ENCODE measurements at places on chromosomes 2 and 18.

DNA sequence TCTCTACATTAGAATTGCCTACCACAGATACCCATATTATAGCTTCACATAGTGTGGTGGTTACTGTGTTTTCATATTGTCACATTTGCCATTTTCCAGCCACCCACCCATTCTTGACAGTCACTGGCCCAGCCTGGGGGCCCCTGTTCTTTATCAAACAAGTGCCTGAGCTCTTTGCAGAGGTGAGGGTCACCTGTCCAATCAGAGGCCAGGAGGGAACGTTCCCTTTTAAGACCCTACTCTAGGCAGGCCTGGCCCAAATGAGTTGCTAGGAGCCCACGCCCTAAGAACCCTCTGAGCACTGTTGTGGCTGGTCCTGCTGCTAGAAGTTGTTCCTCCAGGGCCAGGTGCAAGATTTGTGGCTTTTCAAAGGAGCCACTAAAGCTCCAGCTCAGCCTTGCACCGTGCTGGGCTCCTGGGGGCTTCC, 5.2 kb downstream of the IL37 start:
- DNase-seq: no peak

DNA sequence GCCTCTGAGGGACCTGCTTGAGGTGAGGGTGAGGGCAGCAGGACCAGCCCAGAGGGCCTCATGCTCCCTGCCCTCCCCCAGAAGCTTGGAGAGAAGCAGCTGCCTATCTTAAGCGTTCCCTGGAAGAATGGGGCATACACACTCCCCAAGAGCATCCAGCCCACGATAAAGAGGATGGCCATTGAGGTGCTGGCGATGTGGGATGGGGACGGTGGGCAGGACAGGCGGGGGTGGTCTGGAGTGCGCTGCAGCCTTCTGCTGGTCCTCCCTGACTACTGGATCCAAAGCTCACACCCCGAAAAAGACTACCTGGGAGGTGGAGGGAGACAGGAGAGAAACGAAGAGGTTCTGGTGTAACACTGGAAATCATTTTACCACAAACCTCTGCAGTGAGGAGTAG, 45.6 kb downstream of the LMAN2L start:
- no peak for DNase-seq

DNA sequence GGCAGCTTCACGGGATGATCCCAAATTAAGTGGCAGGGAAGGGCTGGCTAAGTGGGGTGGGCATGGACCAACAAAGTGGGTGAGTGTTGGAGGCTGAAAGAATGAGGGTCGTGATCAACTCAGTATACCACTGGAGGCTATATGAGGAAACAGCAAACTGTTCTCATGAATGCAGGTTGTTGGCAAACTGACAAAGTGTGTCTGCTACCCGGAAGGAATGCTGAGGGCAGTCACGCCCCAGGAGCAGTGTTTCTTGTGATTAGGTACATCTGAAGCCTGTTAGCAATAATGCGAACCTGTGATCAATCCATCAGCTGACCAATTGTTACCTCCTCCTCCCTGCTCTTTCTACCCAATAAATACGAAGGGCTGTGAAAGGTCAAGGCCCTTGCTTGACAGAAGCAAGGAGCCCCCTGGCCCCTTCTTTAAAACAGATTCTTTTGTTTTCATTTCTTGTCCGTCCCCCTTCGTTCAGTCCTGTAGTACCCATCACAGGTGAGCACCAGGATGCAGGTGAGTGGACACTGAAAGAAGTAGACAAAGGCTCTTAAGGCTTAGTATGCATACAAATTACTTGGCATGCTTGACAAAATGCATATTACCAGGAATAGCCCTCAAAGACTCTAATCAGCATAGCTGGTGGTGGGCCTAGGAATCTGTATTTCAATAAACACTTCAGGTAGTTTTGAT, 67.9 kb downstream of the LOXHD1 start:
- DNase-seq: no peak

GRCh38 chr2:23132823-23133595, 252.0 kb upstream of the KLHL29 start:
- no peak for DNase-seq

GRCh38 chr2:218009765-218010139, 7.0 kb upstream of the TNS1 start:
- no peak for DNase-seq

DNA sequence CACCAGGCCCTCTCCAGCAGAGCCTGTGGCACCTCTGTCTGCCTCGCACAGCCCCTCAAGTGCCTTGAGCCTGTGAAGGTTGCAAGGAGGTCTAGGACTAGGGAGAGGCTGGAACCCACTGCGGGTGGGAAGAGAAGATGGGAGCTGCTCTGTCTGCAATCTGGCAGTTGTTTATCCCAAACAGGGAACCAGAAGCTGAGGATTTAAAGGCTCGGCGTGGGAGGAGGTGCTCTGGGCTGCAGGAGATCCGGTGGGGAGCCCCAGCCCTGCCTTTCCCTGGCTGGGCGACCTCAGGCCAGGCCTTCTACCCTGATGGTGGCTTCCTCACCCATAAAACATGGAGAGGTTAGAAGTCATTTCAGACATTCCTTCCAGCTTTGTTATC, 174.1 kb downstream of the SMAD7 start:
- DNase-seq: no peak

DNA sequence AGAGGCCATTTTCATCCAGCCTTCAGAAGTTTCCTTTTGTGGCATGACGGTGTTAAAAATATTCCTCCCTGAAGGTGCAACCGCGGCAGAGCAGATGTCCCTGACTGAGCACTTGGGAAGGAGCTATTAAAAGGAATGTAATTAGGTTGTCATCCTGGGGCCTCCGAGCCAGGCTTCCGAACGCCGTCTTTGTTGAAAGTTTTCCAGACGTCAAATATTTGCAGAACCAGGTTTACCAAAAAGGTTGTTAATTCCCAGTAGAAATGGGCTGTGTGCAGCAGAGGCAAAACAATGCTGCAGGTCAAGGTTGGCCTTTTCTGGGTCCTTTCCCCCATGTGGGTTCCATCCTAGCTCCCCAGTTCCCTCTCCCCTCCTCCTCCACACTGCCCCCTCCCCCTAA, 110.0 kb upstream of the STPG4 start:
- DNase-seq: peak; percentile 20

GRCh38 chr18:70332694-70333093, 43.8 kb downstream of the SOCS6 start:
- DNase-seq: no peak

DNA sequence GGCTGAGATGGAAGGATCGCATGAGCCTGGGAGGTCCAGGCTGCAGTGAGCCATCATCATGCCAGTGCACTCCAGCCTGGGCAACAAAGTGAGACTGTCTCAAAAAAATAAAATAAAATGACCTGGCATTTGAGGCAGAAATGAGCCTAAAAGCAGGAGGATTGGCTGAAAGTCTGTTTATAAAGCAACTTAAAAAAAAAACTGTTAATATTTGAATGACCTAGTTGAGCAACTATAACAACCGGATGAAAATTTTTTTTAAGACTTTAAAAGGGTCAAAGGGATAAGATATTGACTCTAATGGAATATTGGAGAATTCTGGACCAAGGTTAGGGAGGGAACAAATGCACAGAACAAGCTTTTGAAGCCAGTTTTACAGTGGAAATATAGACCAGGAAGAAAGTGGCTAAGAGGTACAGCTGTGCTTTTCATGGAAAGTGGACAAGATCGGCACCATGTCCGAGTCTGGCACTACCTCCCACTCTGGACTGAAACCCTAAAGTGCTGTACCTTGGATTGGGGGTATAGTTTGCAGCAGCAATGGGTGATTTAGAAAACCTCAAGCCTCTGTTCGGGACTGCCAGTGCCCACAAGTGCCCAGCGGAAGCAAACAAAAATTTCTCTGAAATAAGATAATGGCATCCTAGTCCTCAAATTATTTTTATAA, 33.2 kb upstream of the ELAC1 start:
- no peak for DNase-seq

GRCh38 chr2:110748489-110748867, 16.1 kb downstream of the ACOXL start:
- DNase-seq: no peak

- DNase-seq: no peak
Measured at GRCh38 chr2:151777935-151778334, 43.7 kb upstream of the NEB start.

DNA sequence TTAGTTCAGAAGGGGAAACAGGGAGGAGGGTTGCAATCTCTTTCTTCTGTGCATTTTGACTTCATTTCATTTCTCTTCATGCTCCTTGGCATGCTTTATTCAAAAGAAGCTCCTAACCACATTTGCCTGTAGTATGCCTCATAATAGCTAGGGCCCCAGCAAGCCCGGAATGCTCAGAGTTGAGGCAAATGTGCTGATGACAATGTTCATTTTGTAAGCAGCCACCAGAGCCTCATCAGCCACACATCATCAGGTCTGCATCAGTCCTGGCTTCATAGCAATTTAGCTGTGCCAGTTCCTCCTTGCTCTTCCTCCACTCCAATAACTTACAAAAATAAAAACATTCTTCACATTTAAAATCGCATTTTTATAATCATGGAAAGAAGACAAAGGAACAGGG, 65.4 kb upstream of the MMADHC start:
- DNase-seq: no peak

GRCh38 chr2:37414470-37414949, 70.1 kb downstream of the QPCT start:
- DNase-seq: peak; percentile 74

GRCh38 chr18:13471971-13472628, 253.5 kb downstream of the LDLRAD4 start:
- no peak for DNase-seq

DNA sequence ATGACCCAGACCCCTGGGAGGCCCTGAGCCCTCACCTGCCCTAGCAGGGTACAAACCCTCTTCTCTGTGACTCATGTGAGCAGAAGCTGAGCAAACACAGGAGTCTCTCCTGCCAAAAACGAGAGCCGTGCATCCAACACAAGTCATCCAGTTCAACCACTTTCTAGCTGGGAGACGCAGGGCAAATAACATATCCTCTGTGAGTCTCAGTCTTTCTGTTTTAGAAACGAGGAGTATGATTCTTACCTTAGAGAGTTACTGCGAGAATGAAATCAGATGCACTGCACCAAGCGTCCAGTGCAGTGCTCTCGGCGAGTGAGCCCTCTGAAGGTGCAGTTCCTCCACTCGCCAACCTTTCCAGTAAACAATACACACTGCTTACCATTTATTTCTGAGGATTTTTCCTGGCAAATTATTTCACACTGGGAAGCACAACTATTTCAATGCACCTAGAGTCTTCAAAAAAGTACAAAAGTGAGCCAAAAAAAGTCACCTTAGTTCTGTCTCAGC, 331.8 kb upstream of the MYT1L start:
- DNase-seq: no peak

- DNase-seq: no peak
Measured at GRCh38 chr2:97749581-97749980, 36.2 kb downstream of the ZAP70 start.

- DNase-seq: no peak
Measured at GRCh38 chr2:202608142-202608852, 26.5 kb upstream of the FAM117B start.

DNA sequence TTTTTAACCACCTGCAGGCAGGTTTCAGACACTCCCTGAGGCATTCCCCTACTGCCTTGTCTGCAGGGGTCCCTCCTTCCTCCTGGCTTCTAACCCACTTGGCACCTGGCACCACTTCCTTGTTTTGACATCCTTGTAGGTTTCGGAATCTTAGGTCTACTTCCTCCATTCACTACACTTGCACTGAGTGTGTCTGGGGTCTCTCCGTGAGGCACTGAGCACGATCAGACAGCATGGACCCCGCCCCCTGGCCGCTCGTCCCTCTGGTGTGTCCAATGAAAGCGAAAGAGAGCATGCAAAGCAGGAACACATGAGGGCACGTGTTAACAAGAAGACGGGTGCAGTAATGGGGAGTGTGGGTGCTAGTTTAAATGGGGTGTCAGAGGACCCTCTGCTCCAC, 63.8 kb downstream of the HAUS1 start:
- DNase-seq: no peak

DNA sequence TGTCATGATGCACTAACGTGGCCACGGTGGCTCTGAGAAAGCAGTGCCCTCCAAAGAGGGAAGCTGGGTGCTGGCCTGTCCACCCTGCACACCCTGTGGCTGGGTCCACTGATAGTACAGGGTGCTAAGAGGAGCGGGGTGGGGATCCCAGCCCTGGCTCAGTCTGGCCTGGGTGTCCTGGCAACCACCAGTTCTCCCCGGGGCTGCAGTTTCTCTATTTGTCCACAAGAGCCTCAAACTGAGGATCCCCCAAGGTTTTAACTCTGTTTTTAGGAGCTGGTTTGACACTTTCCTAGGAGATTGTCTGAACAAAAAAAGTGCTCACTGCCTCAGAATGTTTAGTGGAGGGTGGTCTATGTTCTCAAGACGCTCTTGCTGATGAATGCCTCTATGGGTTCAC, 29.0 kb downstream of the EDAR start:
- no peak for DNase-seq

GRCh38 chr2:3742743-3743508, 39.6 kb downstream of the DCDC2C start:
- no peak for DNase-seq

DNA sequence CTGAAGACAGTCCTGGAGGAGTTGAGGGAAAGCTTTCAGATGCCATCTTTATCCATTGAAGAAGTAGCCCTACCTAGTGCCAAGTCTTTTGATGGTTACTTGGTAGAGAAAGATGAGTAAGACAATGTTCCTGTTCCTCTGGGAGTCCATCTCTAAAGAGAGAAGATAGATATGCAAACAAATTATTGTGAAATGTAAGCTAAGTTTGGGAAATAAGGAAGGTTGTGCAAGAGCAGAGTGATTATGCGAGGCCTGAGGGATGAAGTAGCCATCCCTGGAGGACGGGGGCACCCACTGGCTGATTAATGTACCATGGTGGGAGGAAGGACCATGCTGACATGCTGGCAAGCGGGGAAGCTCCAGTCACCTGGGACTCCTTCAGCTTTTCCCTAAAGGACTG, 994 bp upstream of the DTNA start:
- DNase-seq: peak; percentile 76

- no peak for DNase-seq
Measured at GRCh38 chr2:221969087-221969829, 329.5 kb downstream of the PAX3 start.

- DNase-seq: no peak
Measured at GRCh38 chr2:60498816-60499429, 54.5 kb downstream of the BCL11A start.

DNA sequence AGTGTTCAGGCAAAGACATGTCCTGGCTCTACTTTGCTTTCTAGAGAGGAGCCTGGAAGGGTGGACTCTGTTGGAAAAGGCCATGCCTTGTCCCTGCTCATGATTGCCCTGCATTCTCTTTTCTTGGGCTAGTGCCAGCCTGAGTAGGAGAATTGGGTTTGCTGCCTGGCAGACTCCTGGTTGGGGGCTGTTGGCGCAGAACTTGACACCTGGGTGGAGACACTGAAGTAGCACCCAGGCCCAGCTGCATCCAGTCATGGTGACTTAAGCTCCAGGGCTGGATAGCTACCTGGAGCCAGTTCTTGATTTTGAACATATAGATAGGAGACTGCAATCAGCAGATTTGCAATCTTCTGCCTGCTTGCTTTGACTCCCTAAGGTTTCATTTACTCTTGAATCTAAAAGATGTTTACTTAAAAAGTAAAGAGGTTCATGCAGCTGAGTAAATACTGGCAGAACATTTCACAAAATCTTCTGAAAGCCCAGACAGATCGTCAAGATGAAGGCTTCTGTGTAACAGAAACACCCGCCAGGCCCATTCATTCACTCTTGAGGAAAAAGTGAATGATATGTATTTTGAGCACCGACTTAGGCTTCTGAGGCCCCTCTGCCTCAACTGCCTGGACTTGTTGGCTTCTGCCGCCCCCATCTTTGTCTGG, 38.0 kb upstream of the YWHAQ start:
- DNase-seq: no peak

- no peak for DNase-seq
Measured at GRCh38 chr2:71962350-71962749, 185.3 kb downstream of the CYP26B1 start.
